ENCODE measurements at places on chromosomes 4 and X.

- no peak for DNase-seq
These were observed 73.5 kb downstream of the GLUD2 start for GRCh38 chrX:121120690-121121605.

GRCh38 chr4:133316909-133317308, 167.8 kb downstream of the PCDH10 start:
- no peak for DNase-seq

DNA sequence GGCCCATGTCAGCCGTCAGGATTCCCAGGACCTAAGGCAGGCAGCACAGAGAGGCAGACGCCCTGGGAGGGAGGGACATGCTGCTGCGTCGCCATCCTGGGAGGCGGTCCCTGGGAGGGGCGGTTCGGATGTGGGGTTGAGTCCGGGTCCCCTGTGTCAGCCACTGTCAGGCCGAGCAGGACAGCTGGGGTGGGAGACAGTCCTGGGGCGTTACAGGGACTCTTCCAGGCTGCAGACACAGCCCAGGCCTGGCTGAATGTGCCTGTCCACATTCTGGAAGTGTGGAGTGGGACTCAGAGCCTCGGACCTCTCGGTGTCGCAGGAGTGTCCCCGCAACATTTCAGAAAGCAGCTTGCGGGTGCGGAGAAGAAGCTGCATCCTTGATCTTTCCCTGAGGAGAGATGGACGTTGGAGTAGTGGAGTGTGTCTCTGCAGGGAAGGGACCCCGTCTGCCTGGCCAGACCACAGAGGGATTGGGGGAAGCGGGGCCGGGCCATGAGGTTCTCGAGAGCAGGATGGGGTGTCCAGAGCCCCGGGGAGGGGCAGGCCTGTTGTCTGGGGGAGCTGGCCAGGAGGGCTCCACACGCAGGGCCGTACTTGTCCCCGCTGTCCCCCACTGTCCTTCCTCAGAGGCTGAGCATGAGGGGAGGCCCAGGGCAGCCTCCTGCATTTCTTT, 6.1 kb downstream of the AKAP17A start:
- no peak for DNase-seq

- DNase-seq, result no peak
These were observed 153.0 kb upstream of the RPS6KA6 start for GRCh38 chrX:84340968-84341367.

DNA sequence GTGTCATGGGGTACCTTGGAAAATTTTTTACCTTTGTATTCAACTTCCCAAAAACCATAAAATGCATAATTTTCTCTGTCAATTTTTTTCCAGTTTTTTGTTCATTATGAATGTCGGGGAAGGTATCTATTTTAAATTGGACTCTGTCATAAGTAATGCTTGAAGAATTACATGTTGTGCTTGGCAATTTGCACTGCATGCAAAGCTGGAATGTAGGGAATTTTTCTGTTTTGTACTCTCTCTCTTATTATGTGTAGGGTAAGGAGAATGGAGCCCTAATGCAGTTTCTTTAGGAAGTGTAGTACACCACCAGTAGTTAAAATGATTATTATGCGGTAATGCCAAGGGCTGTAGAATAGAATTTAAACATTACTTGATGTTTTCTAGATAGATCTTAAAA, 137.7 kb upstream of the LIMCH1 start:
- DNase-seq, result no peak

DNA sequence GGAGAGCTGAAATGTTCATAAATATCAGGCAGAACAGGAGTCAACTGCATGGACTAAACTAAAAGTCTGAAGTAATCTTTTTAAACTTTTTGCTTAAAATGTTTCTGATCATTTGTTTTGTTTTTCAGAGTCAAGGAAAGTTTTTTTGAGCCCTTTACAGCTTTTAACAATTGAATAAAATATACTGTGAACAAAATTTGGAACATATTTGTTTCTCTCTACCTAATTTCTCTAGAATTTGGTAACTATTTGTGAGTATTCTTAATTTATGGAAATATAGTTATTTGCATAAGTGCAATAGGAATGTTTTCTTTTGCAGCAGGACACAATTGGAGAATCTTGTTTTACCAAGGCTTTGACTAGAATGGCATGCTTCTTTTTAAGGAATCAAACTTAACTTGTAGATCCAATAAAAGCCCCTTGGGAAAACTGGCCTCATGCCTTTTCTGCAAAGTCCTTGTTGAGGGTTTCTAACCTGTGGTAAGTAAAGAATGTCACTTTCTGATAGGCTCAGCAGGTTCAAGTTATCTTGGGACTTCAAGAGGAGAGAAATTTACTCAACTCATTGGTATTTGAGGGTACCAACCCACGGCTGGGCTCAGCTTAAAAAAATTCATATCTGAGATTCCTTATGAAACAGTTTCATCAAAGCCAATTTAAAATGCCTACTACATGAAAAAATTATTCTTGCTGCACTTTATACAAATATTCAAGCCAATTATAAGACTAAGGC, 91.5 kb downstream of the UPRT start:
- DNase-seq, result no peak

GRCh38 chr4:125445525-125445924, 130.8 kb downstream of the FAT4 start:
- no peak for DNase-seq

DNA sequence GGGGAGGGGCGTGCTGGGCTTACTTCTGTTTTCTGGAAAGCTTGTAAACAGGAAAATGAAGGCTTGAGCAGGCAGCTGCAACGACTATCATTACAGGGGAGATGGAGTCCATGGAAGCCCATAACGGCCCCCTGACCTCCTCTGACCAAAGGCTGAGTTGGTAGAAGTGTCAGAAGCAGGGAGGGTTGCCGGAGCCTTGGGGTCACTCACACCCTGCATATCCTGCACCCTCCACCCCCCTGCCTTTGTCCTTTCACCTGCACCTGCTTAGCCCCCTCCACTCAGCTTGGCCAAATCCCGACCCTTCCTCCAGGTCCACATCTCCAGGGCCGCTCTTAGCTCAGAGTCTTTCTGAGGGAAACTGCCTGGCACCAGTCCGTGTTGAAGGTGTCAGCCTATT, 12.5 kb upstream of the MSX1 start:
- DNase-seq, result no peak

DNA sequence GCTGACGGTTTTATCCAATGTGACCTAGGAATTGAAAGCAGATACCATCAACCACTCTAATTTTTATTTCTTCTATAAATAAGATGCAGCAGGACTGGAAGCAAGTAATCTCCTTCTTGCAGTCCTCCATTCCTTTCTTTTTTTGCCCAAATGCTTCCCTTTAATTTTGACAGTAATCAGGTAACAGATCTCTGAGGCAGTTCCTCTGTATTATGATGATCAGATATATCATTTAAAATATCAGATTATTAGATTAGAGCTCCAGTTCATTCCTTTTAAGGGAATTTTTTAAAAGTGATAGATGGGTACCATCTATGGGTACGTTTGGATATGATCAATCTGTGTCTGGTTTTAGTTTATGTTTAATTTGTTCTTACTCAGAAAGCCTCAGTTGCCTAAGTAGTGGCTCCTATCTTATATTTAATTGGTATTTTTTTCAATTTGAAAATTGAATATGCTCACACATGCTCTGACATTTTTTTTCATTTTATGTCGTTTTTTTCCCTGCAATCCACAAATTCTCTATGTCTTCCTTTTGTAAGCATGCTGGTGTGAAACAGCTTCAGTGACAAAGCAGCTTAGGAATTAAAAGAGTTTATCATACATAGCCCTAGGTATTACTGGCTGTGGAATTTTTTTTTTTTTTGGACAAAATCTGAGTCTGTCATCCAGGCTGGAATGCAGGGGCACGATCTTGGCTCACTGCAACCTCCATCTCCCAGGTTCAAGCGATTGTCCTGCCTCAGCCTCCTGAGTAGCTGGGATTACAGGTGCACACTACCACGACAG, 73.7 kb upstream of the ANK2 start:
- no peak for DNase-seq

GRCh38 chrX:153726286-153727122, 1.8 kb downstream of the ABCD1 start:
- peak; percentile 80 for DNase-seq

DNA sequence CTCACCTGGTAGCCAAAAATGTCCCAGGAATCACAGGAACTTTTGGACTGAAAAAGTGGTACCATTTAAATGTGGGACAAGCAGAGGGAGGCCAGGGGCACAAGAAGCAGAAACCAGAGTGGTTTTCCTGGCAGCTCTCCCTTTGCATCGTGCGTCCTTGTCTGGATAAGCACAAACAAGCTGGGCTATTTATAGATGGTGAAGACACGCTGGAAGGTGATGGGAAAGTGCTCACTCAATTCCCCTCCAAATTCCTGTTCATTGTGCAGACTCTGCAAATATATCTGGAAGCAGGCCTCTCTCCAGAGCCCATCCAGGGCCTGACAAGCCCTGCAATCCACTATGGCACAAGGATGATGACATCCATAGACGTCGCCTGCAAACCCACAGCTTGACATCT, 63.6 kb upstream of the MAP3K15 start:
- no peak for DNase-seq

- DNase-seq, result no peak
These were observed 64.2 kb downstream of the MAGEA10 start for GRCh38 chrX:152074163-152074562.

- no peak for DNase-seq
These were observed 29.5 kb upstream of the BDH2 start for GRCh38 chr4:103129174-103129573.

GRCh38 chrX:44428989-44429627, 85.6 kb upstream of the EFHC2 start:
- no peak for DNase-seq

GRCh38 chr4:18398661-18399060, 377.1 kb upstream of the LCORL start:
- no peak for DNase-seq

DNA sequence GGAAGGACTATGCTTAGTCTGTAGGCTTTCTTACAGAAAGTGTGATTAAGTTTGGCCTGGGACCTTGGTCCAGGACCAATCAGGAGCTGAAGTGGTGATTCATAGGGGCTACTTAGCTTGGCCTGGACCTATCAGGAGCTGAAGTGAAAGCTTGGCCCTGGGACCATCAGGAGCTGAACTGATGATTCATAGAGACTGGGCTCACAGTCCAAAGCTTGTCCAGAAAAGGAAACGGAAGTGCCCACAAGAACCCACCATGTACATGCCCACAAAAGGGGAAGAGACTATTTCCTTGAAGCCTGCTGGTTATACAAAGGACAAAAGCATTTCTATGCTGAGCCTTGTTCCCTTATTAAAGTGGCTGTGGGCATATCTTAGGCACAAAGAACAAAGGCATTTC, 12.6 kb downstream of the TENT5D start:
- DNase-seq, result no peak

- DNase-seq, result no peak
These were observed 29.6 kb upstream of the TASL start for GRCh38 chrX:30607155-30607554.

- DNase-seq, result no peak
These were observed 34.9 kb downstream of the RASSF6 start for GRCh38 chr4:73585345-73585744.

GRCh38 chr4:165410214-165410613, 31.4 kb downstream of the CPE start:
- DNase-seq, result no peak

- no peak for DNase-seq
These were observed 213.3 kb downstream of the ANKRD50 start for GRCh38 chr4:124499261-124499660.

DNA sequence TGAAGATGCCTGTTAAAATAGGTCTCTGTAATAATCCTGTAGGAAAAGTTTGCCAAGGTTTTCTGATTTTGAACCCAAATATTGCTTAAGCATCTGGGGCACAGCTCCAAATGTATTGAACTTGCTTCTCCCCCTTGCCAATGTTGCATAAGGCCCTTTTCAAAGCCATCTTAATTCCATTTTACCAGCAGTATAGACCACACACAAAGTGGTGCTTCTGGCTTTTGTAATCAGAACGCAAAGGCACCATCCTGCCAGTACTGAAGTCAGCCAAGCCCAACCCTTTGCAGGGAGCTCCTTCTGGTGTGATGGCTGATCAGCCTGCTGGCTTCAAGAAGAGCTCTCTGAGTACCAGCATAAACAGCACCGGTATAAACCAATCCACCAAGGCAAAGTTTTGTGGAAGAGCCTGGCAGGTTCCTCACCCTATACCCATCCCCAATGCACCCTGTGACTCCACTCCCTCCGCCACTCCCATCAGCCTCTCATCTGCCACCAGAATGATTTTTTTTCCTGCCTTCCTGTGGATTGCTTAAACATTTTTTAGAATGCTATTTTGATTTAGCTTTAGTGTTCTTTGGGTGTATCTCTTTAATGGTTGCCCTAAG, 39.2 kb upstream of the USP9X start:
- DNase-seq, result no peak

DNA sequence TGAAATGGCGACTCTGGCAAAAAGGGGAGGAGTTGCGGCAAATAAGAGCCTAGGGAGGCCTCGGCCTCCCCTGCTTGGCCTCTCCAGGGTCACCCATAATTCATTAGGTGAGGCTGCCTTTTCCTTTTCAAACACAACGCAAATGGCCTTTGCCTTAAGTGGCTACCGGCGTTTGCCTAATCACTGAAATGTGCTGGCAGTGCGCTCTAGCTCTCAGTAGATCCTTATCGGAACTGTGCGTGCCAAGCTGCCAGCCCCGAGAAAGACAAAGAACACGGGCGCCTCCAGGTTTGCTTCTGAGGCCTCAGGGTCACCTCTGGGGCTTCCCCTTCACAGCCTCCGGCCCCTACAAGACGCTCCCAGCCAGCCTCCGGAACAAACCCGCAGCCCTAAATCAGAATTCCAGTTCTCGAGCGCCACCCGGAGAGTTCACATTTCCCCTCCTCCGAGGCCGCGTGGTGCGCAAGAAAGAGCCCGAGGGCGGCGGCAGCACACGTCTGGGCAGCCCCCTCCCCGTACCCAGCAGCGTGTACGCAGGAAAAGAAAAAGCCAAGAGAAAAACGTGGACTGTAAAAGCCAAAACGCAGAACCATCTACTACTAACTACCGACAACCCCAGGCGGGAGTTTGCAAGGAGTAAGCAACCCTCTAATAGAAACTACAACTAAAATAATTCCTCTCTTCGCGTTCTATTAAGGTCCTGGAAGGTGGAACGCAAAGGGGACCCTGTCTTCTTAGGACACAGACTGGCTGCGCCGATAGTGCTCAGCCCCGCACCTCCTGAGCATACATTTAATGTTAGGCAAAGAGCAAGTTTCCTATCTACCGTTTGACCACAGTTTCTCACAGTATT, 76.5 kb upstream of the BCOR start:
- DNase-seq, result peak; percentile 48

- DNase-seq, result no peak
These were observed 95.0 kb upstream of the SLC34A2 start for GRCh38 chr4:25560605-25561004.

DNA sequence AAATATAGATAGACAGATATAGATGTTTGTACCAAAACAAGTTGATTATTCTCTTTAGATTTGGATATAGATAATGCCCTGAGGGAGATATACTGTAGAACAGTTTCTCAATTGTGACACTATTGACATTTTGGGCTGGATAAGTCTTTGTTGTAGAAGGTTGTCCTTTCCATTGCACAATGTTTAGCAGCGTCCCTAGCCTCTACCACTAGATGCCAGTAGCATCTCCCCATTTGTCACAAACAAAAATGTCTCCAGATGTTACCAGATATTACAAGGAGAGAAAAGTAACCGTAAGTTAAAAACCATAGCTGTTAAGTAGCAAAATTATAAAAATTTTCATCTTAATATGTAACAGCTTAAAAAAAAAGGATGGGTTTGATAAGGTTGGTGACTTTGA, 2595.3 kb downstream of the ARAP2 start:
- DNase-seq, result no peak

- no peak for DNase-seq
These were observed 143.5 kb upstream of the MAMLD1 start for GRCh38 chrX:150219374-150220185.

Data from SK-N-SH (cell line).